A549 treated with ZK216348 at 1 μM for 4 hours (cell line): ENCODE measurements at places on chromosomes 5 and 9. TPM values are rescaled to one million over a fixed set of nuclear protein-coding genes. Genes with fewer than 3 reads are reported as not detected.

CCDC183 gene
- 0.11 to 0.74 TPM (median 0.72 TPM) in 3 of 5 replicates, not detected in the others for total RNA-seq

SLC35D2 gene
- 18.6 to 22.4 TPM (median 19.9 TPM) in 5 replicates for total RNA-seq

SEMA6A gene
- 0.11 TPM in 1 of 5 replicates, not detected in the others for total RNA-seq

TAS2R1 gene
- total RNA-seq, result not detected in 5 replicates

WNT8A gene
- not detected in 5 replicates for total RNA-seq

RNF38 gene
- total RNA-seq, result 5.0 to 10.4 TPM (median 9.2 TPM) in 5 replicates

HOMER1 gene
- total RNA-seq, result 2.8 to 8.7 TPM (median 5.8 TPM) in 5 replicates

LCN10 gene
- total RNA-seq, result not detected in 5 replicates

ZMAT2 gene
- 85.3 to 156 TPM (median 99.6 TPM) in 5 replicates for total RNA-seq

NR2F1-AS1 gene
- total RNA-seq, result 2.9 to 4.6 TPM (median 4.1 TPM) in 5 replicates

OR13C2 gene
- not detected in 5 replicates for total RNA-seq

MSX2 gene
- total RNA-seq, result 3.0 to 5.7 TPM (median 5.4 TPM) in 5 replicates

NKD2 gene
- total RNA-seq, result 12.5 to 20.1 TPM (median 19.8 TPM) in 5 replicates

BNIP1 gene
- total RNA-seq, result 15.8 to 20.9 TPM (median 17.3 TPM) in 5 replicates

FAM221B gene
- total RNA-seq, result not detected in 5 replicates

ISCA1 gene
- 36.2 to 53.1 TPM (median 43.1 TPM) in 5 replicates for total RNA-seq

OR1L1 gene
- not detected in 5 replicates for total RNA-seq

GRXCR2 gene
- total RNA-seq, result not detected in 5 replicates

ACOT12 gene
- not detected in 5 replicates for total RNA-seq

INSYN2B gene
- 0.50 to 0.64 TPM (median 0.59 TPM) in 5 replicates for total RNA-seq

KCNV2 gene
- not detected in 5 replicates for total RNA-seq

PCDHGB5 gene
- total RNA-seq, result 1.9 to 2.5 TPM (median 2.1 TPM) in 5 replicates
